ENCODE measurements at places on chromosomes 16 and 17.

DNA sequence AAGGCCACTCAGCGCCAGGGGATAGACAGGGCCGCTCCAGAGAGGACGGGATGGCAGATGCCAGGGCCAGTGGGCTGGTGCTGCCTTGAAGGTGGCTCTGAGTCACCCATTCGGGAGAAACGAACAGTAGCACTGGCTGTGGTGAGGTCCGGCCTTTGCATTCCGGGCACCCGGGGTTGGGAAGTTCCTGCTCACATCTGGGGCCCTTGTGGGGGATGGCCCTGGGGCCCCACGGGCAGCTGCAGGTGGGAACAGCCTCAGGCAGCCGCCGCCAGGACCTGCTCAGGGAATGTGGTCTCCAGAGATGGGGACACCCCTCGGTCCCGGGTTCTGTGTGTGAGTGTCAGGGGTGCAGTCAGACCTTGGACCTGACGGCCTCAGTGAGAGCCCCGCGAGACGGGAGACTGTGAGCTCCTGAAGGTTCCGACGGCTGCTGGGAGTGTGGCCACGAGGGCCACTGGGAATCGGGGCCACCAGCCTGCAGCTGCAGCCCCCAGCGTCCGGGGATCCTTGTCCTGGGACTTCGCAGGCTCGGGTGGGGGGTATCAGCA is 1.4 kb downstream of the CBFA2T3 start:
- DNase-seq, result no peak

DNA sequence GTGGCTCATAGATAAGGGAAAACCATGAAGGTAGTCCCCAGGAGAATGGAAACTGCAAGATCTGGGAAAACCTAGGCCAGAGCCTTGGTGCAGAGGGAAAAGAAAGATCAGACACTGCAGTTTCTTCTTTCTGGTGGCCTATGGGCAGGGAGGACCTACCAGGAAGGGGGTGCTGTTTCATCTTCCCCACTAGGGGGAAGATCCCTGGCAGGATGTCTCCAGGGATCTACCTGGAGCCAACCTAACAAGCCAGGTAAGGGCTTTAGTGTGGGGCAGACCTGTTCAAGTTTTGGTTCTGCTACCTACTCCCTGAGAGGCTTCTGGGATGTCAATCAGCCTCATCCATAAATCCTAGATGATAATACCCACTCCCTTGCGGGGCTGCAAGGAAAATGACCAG is 21.4 kb downstream of the TOM1L2 start:
- no peak for DNase-seq

DNA sequence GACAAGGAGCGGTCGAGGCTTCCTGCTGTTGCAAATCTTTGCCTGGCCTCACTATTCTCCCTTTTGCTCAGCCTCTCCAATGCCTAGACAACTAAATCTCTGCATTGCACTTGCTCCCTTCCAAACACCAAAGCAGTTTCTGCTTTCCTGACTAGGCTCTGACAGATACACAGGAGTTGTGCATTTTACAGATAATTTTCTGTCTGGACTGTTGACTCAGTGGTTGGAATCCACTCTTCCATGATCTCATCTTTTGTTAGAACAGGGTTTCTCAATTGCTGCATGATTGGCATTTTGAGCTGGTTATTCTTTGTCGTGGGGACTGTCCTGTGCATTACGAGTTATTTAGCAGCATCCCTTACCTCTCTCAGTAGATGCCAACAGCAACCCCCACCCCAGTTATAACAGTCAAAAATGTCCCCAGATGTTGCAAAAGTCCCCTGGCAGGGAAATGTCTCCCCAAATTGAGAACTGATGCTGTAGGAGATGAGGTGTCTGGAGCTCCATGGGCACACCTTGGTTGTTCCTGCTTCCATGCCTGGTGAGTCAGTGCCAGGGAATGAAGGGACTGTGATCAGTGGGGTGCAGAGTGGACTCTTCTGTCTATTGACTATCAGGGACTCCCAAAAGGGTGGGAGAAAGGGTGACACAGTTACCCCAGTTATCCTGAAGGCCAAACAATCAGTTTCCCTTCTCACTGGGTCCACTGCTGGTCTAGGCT is 557.4 kb upstream of the PSMD7 start:
- no peak for DNase-seq

- DNase-seq, result no peak
Measured at GRCh38 chr16:50229149-50229726, 37.1 kb upstream of the ADCY7 start.

DNA sequence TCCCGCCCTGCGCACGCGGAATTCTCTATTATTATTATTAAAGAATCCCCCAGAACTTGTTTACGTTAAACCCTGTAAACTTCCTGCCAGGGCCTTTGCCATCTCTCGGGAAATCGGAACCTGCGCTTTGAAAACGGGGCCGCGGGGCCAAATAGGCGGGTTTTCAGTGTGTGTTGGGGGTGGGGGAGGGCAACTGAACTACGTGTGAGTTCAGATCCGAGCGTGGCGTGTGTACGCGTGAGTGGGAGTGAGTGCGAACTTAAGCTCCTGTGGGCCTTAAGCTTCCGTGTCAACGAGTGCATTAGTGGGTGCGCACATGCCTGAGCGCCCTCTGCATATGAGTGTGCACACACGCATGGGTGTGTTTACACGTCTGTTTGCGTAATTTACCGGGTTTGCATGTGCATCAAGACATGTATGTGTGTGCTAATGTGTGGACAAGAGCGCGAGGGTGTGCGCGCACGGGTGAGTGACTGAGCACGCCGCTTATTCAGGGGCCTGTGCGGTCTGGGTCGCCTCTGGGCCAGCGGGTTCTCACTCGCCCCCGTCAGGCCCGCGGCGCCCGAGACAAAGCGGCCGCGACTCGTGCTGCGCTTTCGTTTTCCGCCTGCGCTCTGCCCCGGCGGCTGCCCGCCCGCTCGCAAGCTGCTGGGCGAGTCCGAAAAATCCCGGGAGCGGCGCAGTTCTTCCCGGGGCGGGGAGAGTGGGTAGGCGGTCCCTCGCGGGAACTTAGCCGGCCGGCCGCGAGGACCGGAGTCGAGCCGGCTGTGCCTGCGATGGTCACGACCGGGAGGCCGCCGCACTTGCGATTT is 1.2 kb upstream of the FOXF1 start:
- DNase-seq, result no peak

- DNase-seq, result no peak
Measured at GRCh38 chr17:75521951-75522727, 3.4 kb upstream of the LLGL2 start.

GRCh38 chr16:79589601-79590102 is 10.9 kb downstream of the MAF start:
- no peak for DNase-seq

DNA sequence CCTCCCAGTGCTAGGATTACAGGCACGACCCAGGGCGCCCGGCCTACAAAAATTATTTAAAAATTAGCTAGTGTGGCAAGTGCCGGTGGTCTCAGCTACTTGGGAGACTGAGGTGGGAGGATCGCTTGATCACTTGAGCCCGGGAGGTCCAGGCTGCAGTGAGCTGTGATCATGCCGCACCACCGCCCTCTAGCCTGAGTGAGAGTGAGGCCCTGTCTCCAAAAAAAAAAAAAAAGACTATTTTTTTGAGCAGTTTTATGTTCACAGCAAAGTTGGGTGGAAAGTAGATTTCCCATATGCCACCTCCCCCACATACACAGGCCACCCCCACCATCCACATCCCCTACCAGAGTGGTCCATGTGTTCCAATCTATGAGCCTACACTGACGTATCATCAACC is 84.9 kb downstream of the MGAT5B start:
- no peak for DNase-seq

DNA sequence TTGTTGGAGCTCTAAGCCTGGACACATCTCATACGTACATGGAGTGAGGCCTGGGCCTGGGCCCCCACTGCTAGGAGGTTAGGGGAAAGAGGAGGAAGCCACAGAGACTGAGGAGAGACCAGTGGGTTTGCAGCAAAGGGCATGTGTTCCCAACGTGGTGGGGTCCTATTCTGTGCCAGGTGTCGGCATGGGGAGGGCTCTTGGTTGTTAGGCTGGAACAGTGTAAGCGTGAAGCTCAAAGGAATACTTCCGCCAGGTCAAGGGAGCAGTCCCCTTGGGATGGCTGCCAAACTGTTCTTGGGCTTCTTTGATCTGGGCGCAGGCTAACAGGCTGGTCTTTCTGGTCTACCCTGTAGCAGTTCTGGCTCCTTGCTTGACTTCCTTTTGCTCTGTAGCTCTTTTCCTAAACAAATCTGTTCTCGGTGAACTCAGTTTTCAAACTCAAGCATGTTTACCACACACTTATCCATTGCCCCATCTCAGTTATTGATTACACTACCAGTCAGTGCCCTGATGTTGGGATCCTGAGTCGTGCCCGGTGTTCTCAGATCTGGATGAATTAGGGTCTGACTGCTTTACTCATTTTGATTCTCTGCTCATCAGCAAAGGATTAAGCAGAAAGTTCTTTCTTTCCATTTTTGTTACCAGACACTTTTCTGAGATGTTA is 36.4 kb downstream of the GPT2 start:
- DNase-seq, result no peak

DNA sequence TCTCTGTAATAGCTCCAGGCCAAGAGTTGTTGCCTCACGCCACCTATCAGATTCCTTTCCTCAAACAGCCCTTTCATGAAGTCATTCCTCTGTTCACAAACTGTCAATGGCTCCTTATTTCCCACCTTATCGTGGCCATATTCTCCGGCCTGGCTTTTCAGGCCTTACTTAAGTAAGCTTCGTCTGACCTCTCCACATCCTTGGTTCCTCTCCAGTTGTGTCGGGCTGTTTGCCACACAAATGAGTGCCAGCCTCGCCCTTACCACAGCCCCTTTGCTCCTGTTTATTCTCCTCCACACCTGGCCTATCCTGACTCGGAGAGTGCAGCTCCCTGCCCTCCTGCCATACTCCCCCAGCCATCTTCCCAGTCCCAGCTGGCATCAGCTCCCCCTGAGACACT is 2.0 kb downstream of the TP53I13 start:
- no peak for DNase-seq

GRCh38 chr17:79808763-79809529 is 12.1 kb upstream of the CBX8 start:
- no peak for DNase-seq

DNA sequence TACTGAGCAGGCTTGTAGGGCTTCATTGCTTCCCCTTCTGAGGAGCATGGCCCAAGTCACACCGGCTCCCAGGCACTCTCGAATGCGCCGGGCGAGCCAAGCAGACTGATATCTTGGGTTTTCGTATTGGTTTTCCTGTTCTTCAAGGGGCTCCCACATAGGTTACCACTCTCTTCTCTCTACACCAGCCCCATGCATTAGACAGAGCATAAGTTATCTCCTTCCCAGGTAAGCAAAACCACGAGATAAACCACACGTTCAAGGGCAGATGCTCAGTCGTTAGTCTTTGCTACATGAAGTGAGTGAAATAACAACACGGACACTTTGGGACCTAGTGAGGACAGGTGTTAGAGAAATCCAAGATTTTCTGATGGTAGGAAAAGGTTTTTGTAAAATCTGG is 211.2 kb downstream of the ABCC12 start:
- no peak for DNase-seq

DNA sequence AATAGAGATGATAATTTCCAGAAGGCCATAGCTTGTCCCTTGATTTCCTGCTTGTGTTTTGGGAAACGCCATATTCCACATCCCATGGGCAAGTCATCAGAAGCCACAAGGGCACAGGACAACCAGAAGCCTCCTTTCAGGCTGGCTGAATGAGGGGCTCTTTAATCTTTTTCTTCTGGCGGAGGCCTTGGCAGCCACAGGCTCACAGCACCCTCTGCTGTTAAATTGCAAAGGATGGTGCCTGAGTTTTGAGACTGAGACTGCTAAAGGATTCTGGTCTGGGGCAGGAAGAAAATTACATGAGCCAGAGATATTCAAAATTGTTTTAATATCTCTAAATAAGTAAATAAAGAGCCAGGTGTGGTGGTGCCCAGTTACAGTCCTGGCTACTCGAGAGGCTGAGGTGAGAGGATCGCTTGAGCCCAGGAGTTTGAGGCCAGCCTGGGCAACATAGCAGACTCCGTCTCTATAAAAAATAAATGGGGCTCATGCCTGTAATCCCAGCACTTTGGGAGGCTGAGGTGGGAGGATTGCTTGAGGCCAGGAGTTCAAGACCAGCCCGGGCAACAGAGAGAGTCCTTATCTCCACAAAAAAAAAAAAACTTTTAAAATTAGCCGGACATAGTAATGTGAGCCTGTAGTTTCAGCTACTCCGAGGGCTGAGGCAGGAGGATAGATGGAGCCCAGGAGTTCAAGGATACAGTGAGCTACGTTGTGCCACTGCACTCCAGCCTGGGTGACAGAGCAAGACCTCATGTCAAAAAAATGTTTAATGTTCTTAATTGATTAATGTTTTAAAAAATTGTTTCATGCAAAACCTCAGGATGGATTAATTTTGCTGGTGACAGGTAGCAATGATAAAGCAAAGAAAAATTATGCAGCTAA is 26.3 kb downstream of the AARSD1 start:
- peak; percentile 30 for DNase-seq

DNA sequence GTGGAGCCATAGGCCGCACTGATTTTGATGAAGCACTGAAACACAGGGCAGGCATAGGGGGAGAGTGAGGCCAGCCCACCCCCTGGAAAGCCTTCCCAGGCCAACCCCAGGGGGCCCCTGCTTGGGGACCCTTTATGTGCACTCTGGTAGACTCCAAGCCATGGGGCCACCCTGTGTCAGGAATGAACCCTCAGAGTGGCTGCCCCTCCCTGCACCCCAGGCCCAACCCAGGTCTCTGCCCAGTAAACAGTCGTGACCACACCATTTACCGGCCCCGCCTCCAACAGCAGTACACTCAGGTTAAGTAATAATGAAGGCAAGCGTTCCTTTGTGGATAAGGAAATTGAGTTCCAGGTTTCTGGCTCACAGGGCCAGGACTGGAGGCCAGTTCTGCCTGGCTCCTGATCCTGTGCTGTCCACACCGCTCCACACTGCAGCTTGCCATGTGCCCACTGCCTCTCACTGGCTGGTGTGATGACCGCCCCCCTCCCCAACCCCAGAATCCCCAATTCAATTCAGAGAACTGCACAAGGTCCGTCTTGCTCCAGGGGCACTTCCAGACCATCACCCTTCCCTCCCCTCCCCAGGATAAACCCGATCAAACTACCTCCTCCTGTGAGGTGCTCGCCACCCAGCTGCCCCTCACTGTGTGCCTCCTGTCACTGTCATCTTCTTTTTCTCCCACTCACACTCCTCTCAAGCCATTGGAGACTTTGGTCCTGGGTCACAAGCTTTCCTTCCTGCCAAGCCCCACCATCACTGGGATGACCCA is 13.6 kb downstream of the PIMREG start:
- DNase-seq, result no peak

GRCh38 chr16:87653234-87653633 is 50.9 kb downstream of the JPH3 start:
- DNase-seq, result no peak

GRCh38 chr17:47982645-47983390 is 11.9 kb downstream of the CDK5RAP3 start:
- no peak for DNase-seq

DNA sequence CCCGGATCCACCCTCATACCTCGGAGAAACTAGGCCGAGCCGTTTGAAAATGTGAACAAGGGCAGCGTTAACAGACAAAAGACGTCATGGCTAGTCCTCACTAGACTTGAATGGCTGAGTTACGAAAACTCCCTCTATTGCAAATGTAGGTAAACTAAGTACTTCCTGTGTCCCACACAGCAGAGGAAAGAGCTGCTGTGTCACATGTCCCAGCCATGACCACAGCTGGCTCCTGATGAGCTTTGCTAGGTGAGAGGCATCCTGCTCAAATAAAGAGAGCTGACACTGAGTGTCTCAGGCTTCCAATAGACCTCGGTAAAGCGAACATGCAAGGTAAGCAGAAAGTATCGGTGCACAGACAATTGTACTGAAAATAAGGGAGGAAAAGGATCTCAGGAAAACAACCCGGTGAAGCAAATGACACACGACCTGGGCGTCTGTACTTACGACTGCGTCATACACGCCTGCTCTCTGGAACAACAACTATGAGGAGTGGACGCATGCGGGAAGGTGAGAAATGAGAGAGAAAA is 26.0 kb downstream of the TMEM204 start:
- DNase-seq, result no peak

GRCh38 chr16:74601126-74601871 is 5.6 kb downstream of the GLG1 start:
- no peak for DNase-seq

All from progenitor cell of endocrine pancreas (in vitro differentiated cells).